Naive B cell (primary cell): ENCODE measurements at places on chromosomes 4 and X. TPM values are rescaled to one million over a fixed set of nuclear protein-coding genes. Genes with fewer than 3 reads are reported as not detected.

- H3K4me3 ChIP-seq, result no peak overlapping the region
- no peaks in the 10 kb centered on the region for H3K36me3 ChIP-seq
- DNase-seq, result no peak
These were observed 32.1 kb upstream of the RAPGEF2 start for GRCh38 chr4:159070742-159071141.

DNA sequence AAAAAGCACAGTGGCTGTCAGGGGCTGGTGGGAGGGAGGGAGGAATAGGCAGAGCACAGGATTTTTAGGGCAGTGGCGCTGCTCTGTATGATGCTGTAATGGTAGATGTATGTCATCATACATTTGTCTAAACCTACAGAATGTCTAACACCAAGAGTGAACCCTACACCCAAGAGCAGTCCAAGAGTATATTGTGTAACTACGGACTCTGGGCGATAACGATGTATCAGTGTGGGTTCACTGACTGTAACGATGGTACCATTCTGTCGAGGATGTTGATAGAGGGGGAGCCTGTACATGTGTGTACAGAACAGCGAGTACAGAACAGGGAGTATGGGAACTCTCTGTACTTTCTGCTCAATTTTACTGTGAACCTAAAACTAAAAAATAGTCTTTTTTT, 76.5 kb downstream of the HAUS3 start:
- H3K4me3 ChIP-seq, result no peak overlapping the region
- DNase-seq, result no peak
- no peak overlapping the region for H3K27ac ChIP-seq
- H3K36me3 ChIP-seq, result no peaks in the 10 kb centered on the region

DNA sequence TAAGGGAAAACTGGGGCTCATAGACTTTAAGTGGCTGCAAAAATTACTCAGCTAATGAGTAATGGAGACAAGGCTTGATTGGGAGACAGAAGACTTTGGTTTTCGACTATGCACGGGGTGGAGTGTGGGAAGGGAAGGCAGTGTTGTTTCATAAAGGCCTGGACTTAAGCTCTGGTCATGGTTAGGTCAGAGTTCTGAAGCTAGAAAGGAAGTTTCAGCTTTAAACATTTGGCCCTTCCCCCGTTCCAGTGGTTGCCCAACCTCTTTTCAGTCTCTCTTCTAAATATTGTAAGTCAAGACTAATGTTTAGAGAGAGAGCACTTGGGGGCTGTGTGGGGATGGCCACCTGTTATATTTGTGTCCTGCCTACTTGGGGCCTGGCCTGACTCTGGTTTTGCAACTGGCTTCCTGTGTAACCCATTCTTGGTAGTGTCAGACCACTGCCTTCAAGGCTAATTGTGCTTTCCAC, 21.0 kb downstream of the MSN start:
- H3K36me3 ChIP-seq, result peaks cover 13% of the 10 kb centered on the region
- H3K4me3 ChIP-seq, result peak overlapping the region; percentile 88
- no peak for DNase-seq
- H3K27ac ChIP-seq, result peak overlapping the region; percentile 93
- H3K27me3 ChIP-seq, result no peaks in the 10 kb centered on the region

DNA sequence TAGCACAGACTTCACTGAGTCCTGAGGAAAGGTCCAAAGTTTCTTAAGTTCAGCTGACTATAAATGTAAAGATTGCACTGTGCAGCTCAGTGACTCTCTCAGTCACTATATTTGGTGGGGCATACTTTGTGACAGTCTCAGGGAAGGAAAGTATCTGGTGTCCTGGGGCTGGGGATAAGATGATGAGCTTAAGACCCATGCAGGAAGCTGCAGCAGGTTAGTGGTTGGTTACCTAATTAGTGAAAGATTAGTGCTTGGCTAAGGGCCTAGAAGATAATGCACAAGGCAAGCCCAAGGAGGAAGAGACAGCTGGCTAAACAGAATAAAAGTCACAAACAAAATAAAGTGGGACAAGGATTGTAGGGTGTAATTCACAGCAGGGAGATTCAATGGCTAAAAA, 25.4 kb upstream of the SLITRK4 start:
- no peak overlapping the region for H3K27ac ChIP-seq
- H3K36me3 ChIP-seq, result no peaks in the 10 kb centered on the region
- H3K27me3 ChIP-seq, result no peaks in the 10 kb centered on the region
- no peak for DNase-seq

DNA sequence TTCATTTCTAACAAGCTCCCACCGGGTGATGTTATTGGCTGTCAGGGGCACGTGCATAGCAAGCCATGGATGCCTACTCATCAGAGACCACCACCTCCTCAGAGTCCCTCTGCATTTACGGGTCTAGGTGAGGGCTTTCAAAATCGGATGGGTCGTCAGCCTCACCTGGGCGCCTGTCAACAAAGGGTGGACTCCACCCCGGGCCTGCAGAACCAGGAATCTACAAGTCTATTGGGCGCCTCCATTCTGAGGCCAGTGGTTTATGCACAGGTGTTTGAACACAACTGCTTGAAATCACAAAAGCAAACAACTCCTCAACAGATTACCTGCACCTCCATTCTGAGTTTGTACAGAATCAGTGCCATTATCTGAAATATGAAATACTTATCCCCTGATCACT, 318.9 kb downstream of the PTTG2 start:
- no peaks in the 10 kb centered on the region for H3K27me3 ChIP-seq
- H3K4me1 ChIP-seq, result no peaks in the 10 kb centered on the region
- no peak overlapping the region for H3K27ac ChIP-seq

DNA sequence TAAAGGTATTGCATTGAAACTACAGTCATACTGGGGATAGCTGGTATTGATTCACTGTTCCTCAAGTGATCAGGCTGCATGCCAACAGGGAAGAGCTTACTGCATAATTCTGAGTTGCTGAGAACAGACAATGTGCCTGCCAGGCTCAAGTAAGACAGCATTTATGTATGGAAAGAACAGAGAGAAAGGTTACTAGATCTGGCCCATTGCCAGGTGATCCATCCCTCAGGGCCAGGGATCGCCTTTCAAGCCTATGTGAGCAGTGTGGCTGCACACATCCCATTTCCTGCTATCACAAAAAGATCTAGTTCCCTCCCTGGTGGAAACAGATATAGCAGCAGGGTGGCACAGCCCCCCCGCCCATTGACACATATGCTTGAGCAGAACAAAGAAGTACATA, 254.0 kb downstream of the TMA16 start:
- no peak overlapping the region for H3K4me3 ChIP-seq
- DNase-seq, result no peak
- H3K27ac ChIP-seq, result no peak overlapping the region
- H3K27me3 ChIP-seq, result no peaks in the 10 kb centered on the region

DNA sequence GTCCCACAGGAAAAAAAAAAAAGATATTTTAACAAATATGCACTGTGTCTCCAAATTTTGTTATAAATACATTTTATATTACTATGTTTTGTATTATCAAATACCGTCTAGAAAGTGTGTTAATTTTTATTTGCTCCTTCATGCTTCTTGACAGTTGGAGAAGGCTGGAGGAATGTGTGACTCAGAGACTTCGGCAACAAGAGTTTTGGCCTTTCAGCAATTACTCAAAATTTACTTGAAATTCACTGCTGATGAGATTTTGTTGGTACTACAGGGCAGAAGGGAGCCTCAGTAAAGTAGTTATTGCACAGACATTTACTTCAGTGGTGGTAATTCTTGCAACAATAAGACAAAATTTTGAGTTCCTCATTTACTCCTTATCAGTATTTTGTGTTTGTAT, 2164.0 kb downstream of the PCDH7 start:
- H3K4me3 ChIP-seq, result no peak overlapping the region
- H3K27me3 ChIP-seq, result no peaks in the 10 kb centered on the region
- H3K4me1 ChIP-seq, result no peaks in the 10 kb centered on the region
- H3K27ac ChIP-seq, result no peak overlapping the region
- no peak for DNase-seq
- H3K36me3 ChIP-seq, result no peaks in the 10 kb centered on the region

- no peak overlapping the region for H3K4me3 ChIP-seq
- no peaks in the 10 kb centered on the region for H3K36me3 ChIP-seq
- peaks cover 4% of the 10 kb centered on the region for H3K27me3 ChIP-seq
- no peak overlapping the region for H3K27ac ChIP-seq
- H3K4me1 ChIP-seq, result no peaks in the 10 kb centered on the region
- no peak for DNase-seq
These were observed 19.5 kb upstream of the SYTL5 start for GRCh38 chrX:37986893-37987292.

- no peak overlapping the region for H3K27ac ChIP-seq
- DNase-seq, result no peak
- no peak overlapping the region for H3K4me3 ChIP-seq
- H3K36me3 ChIP-seq, result no peaks in the 10 kb centered on the region
- H3K4me1 ChIP-seq, result no peaks in the 10 kb centered on the region
These were observed 259.3 kb upstream of the IGFBP7 start for GRCh38 chr4:57369446-57369845.

- H3K27ac ChIP-seq, result peak overlapping the region; percentile 12
- no peak for DNase-seq
- H3K36me3 ChIP-seq, result no peaks in the 10 kb centered on the region
- H3K4me3 ChIP-seq, result no peak overlapping the region
- H3K27me3 ChIP-seq, result no peaks in the 10 kb centered on the region
- H3K4me1 ChIP-seq, result no peaks in the 10 kb centered on the region
These were observed 50.5 kb downstream of the GRK4 start for GRCh38 chr4:3013839-3014350.

DNA sequence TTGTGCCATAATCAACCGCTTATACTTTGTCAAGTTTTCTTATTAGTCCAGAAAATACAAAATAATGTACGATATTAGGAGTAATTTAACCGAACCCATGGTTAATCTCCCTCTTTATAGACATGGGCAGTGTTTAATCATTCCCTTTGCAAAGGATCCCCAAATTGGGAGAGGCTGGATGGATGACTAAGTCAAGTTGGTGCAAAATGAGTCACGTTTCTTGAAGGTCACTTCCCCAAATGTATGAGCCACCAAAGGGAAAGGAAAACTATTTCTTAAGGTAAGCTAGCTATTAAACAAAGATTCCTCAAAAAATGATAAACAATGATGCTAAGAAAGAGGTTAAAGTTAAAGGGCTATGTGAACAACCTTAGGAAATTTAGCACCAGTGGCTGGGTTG, 17.5 kb downstream of the MAML3 start:
- H3K36me3 ChIP-seq, result no peaks in the 10 kb centered on the region
- no peak overlapping the region for H3K4me3 ChIP-seq
- H3K27me3 ChIP-seq, result no peaks in the 10 kb centered on the region
- no peak overlapping the region for H3K27ac ChIP-seq

DNA sequence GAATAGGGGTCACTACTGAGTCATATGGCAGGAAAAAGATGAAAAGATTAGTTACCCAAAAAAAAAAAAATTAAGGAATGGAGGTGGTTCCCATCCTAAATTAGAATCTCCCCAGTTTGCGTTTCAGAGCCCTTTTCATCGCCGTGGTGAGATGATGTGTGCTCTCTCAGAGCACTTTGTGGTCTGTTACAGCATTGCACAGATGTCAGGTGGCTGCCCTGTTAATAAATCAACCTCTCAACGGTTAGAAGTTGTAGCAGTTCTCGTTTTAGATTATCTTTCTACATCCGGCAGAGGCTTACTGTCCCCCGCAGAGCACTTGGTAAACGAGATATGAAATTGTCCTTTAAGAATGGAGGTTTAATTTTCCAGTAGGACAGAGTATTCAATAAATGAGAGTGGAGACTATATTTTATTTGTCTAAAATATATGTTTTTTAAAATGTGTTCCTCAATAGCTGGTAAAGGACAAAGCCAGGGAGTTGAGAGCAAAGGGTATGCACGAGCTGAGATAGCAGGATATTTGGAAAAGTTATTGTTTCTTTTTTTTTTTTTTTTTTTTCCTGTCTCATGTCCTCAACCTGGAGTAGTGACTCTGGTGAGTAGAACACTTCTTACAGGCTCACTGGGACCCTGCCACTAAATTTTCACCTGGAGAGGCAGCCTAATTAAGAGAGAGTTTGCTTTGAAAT, 26.9 kb downstream of the AFF1 start:
- peaks cover 37% of the 10 kb centered on the region for H3K4me1 ChIP-seq
- H3K27ac ChIP-seq, result peak overlapping the region; percentile 78

DNA sequence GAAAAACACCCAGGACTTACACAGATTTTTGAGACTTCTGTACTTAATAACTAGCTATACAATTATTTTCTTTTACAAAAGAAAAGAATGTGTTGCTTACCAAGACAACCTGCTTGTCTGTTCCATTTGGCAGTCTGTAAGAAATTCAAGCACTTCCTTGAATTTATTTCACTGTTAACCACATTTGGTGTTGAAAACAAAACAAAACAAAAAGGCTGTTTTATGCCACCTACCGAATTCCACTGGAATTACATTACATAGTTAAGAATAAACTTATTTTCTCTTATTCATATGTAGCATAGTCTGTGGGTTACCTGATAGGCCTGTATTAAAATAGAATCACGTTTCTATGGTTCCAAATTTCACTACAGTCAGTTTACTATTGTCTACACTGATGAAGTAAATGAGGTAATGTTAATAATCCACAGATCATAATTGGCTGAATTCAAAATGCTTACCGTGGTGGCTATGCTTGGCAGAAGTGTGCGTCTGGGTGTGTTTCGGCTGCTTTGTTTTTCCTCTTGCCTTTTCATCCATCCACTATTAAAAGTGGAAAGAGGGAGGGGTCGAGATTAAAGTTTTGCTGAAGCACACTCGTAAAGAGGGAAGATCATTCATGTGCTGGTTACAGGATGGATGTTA, at the start of gene TLR1:
Gene TLR1, minus strand, starts transcription at position 138 of the 642 bp plus-strand sequence. CDS start 5,960 bp downstream, outside the sequence.
- H3K27ac ChIP-seq, result peak within 1 kb of the TSS; percentile 96
- peak within 1 kb of the TSS; percentile 96 for H3K4me3 ChIP-seq
- H3K36me3 ChIP-seq, result peaks cover 31% of the 10 kb centered on the region
- no peaks in the 10 kb centered on the region for H3K27me3 ChIP-seq
- peaks cover 66% of the 10 kb centered on the region for H3K4me1 ChIP-seq
- peak; percentile 72 for DNase-seq

- no peaks in the 10 kb centered on the region for H3K27me3 ChIP-seq
- no peak for DNase-seq
- H3K4me3 ChIP-seq, result no peak overlapping the region
- no peak overlapping the region for H3K27ac ChIP-seq
- no peaks in the 10 kb centered on the region for H3K4me1 ChIP-seq
These were observed 37.1 kb downstream of the EFHC2 start for GRCh38 chrX:44306356-44306755.

GRCh38 chr4:38612646-38613414, 51.2 kb upstream of the KLF3 start:
- no peak overlapping the region for H3K4me3 ChIP-seq
- H3K36me3 ChIP-seq, result no peaks in the 10 kb centered on the region

DNA sequence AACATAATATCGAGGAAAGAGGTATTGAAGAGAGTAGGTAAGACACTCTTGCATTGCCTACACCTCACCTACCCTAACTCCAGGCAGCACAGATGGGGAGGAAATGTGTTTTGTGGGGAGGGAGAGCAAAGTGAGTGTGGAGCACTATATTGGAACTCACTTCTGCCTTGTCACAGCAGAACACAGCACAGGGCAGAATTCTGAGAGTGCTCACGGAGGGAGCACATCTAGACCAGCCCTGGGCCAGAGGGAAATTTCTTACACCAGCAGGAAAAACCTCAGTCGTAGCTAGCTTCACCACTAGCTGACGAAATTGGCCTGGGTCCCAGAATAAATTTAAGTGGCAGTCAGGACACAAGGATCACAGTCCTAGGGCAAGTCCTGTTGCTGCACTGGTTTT, 517.3 kb downstream of the TMA16 start:
- no peaks in the 10 kb centered on the region for H3K4me1 ChIP-seq
- no peak overlapping the region for H3K4me3 ChIP-seq
- peaks cover 10% of the 10 kb centered on the region for H3K27me3 ChIP-seq
- H3K36me3 ChIP-seq, result no peaks in the 10 kb centered on the region
- no peak for DNase-seq

FAM9B gene
- polyA plus RNA-seq, result not detected

SH2D1A gene
- polyA plus RNA-seq, result 0.57 TPM

ELF4 gene
- polyA plus RNA-seq, result 10.8 TPM

GNRHR gene
- polyA plus RNA-seq, result not detected

CENPVL1 gene
- polyA plus RNA-seq, result not detected

ACOX3 gene
- polyA plus RNA-seq, result 17.1 TPM

MAGED4B gene
- polyA plus RNA-seq, result 5.2 TPM
